Right cardiac atrium (tissue), 5 donors: ENCODE measurements at places on chromosomes 2 and 18. TPM values are rescaled to one million over a fixed set of nuclear protein-coding genes. Genes with fewer than 3 reads are reported as not detected.

Gene MREG
- 0.31 TPM for total RNA-seq

Gene DSG2
- total RNA-seq: 76.1 TPM

Gene SGO2
- 1.2 TPM for total RNA-seq

Gene FEV
- not detected for total RNA-seq

Gene SKOR2
- not detected for total RNA-seq

Gene FKBP1B
- total RNA-seq: 5.1 TPM

Gene ZAP70
- total RNA-seq: 1.0 TPM

Gene CELF4
- 1.4 TPM for total RNA-seq

Gene ADD2
- total RNA-seq: 0.41 TPM

Gene ARL6IP6
- total RNA-seq: 10.3 TPM

Gene SNORC
- 0.86 TPM for total RNA-seq

Gene CTAGE1
- 0.09 TPM for total RNA-seq

Gene LRPPRC
- total RNA-seq: 75.1 TPM

Gene M1AP
- 0.14 TPM for total RNA-seq

Gene NCKAP5
- total RNA-seq: 7.3 TPM
